ENCODE measurements at places on chromosomes 4 and X. TPM values are rescaled to one million over a fixed set of nuclear protein-coding genes. Genes with fewer than 3 reads are reported as not detected.

- DNase-seq, result no peak
Measured at GRCh38 chrX:7462110-7462509, 314.2 kb upstream of the PUDP start.

- DNase-seq, result no peak
Measured at GRCh38 chr4:87843936-87844335, 11.2 kb downstream of the MEPE start.

- no peak for DNase-seq
Measured at GRCh38 chrX:15838017-15838416, 16.6 kb downstream of the AP1S2 start.

DNA sequence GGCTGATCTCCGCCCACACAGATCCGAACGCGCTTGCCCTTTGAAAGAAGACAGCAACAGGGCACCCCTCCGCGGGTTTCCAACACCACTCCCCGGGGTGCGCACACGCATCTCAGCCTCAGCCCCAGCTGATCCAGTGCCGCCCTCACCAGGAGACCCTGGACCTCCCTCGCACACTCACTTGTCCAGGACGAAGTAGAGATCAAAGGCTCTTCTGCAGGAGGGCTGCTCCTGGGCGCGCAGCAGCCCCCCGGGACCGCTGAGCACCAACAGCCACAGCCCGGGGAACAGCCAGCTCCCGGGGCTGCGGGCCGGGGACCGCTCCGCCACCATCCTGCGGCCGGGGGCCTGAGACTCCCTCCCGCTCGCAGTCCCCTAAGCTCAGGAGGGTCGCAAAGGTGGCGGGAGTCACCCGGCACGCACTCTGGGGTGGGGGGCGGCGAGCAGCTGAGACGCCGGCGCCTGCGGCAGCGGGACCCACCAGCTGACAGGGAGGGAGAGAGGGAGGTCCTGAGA, 743 bp downstream of the ANTXR2 start:
- DNase-seq, result peak; percentile 68

GRCh38 chr4:17771284-17771908, 10.0 kb downstream of the FAM184B start:
- no peak for DNase-seq

DNA sequence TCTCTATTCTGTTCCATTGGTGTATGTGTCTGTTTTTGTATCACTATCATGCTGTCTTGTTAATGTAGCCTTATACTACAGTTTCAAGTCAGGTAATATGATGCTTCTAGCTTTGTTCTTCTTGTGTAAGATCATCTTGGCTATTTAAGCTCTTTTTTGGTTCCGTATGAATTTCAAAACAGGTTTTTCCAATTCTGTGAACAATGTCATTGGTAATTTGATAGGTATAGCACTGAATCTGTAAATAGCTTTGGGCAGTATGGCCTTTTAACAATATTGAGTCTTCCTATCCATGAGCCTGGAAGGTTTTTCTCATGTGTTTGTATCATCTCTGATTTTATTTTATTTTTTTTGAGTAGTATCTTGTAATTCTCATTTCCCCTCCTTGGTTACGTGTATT, 94.3 kb downstream of the ANAPC10 start:
- DNase-seq, result no peak

- no peak for DNase-seq
Measured at GRCh38 chr4:99615170-99615820, 40.7 kb downstream of the MTTP start.

GRCh38 chrX:350534-351323, 32.1 kb upstream of the GTPBP6 start:
- peak; percentile 37 for DNase-seq

- DNase-seq, result no peak
Measured at GRCh38 chr4:165726831-165727230, 146.2 kb upstream of the TLL1 start.

DNA sequence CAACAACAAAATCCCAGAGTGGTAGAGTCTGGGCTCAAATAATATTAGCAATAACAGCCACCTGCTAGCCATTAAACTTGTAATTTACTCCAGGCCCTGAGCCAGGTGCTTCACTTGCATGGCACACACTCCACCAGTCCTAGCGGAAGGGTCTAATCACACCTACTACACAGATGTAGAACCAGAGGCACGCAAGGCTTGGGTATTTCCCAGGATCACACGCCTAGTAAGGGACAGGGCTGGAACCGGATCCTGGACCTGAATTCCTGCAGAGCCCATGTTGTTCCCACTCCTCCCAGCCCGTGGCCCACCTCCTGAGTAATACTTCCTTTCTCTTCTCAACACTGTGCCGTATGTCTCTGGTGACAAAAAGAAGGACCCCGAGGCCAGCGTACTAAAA, 5.7 kb downstream of the MAGEA1 start:
- no peak for DNase-seq

- DNase-seq, result no peak
Measured at GRCh38 chrX:17710871-17711301, 26.4 kb upstream of the SCML1 start.

DNA sequence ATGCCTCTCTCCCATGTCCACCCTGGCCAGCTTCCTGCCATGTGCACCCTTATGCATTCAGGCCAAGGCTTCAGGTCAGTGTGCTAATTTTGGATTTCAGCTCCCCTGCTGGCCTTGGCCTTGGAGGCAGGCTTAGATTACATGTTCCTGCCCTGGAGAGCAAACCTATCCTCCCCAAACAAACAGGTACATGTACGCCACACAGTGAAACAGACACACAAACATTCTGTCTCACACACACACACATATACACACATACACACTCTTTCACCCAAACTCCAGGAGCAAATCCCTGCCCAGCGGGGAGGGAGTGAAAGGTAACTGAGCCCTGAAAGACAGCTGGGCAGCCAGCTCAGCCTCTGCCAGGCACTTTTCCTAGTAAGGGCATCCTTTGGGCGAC, 62.7 kb upstream of the ARHGAP36 start:
- DNase-seq, result no peak

GRCh38 chr4:124753941-124754581, 41.5 kb upstream of the ANKRD50 start:
- DNase-seq, result no peak

GRCh38 chr4:98482503-98482846, 175.9 kb downstream of the TSPAN5 start:
- DNase-seq, result no peak

- no peak for DNase-seq
Measured at GRCh38 chrX:56397636-56398035, 165.5 kb downstream of the KLF8 start.

DNA sequence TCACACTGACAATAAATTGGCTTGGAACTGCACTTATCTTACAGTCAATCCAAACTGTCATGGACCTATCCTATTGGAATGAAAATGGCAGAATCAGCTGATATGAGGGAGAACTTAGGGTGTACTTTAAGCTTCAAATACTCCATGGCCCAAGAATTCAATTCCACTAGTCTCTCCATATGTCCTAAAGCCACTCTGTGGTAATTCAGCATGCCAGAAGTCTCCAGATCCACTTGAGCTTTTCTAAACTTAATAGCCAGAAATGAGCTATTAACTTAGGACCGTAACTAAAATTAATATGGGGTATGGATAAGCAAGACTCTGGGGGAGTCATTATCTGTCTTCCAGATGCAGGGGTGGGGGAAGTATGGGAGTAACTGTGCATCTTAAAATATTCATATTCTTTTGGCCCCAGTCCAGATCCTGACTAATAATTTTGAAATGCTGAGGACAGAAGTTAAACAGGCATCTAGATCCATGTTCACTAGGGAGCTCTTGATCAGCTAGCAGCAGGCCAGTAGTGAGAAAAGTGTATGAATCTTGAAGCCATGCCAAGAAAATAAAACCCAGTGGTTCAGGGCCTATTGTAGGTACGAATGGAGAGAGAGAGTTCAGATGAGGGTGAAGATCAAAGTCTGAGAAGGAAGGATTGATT, 167.6 kb downstream of the DKK2 start:
- no peak for DNase-seq

- no peak for DNase-seq
Measured at GRCh38 chrX:53082773-53083616, 828 bp downstream of the TSPYL2 start.

GRCh38 chr4:119632216-119632615, 3.6 kb upstream of the PDE5A start:
- DNase-seq, result no peak

DNA sequence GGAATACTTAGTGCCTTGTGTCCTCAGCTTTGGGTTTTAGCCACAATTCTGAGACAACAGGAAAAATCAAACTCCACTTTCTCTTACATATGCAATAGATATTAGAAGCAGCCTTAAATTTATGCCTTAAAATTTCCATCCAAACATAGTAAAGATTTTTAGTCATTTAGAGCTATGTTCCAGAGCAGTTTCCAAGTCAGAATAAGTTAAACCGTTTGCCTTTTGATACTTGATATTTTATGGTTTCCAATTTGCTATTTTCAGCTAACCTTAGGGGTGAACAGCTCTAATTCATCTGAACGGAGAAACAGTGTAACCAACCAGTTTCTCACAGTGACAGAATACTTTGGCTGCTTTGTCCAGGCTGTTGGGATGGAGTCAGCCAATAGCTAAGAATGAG, 125.8 kb upstream of the RXFP1 start:
- no peak for DNase-seq

GRCh38 chrX:116841290-116841689, 378.5 kb upstream of the CT83 start:
- no peak for DNase-seq

- no peak for DNase-seq
Measured at GRCh38 chr4:22356987-22357596, 158.8 kb downstream of the ADGRA3 start.

GRCh38 chrX:150410513-150410912, 47.4 kb downstream of the MAMLD1 start:
- DNase-seq, result no peak

DNA sequence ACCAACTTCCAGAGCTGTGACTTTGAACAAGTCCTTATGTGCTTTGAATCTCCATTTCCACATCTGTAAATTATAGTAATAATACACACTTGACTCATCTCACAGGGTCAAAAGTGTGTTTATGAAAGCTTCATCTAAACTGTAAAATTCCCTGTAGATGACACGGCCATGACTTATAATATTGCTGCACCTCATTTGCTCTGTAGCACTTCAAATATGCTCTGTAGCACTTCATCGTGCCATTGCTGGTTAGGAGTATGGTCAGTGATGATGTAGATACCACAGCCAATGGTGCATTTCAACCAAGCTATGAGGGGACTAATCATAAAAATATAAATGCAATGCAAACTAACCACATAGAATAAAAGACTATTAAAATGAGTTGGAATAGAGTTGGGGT, 318.6 kb downstream of the ANK2 start:
- no peak for DNase-seq

DNA sequence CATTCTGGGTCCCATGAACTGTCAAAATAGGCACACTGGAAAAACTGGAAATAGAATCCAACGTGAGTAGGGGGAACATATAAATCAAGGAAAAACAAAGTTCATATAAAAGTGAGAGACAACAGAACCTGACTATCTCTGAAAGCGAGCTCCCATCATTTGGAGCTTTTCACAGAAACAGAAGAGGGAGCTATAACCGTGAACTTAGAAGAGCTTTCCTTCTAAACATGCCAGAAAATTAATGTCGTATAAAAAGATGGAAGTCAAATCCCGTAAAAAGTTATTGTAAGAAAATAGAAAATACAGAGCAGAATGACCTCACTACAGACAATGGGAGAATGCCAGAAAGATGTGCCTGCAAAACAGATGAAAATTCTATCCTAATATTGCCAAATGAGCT, 23.9 kb upstream of the HSD17B10 start:
- no peak for DNase-seq

- DNase-seq, result no peak
Measured at GRCh38 chrX:39591099-39591498, 506.7 kb downstream of the BCOR start.

GRCh38 chr4:38192516-38192915, 232.3 kb downstream of the PTTG2 start:
- DNase-seq, result no peak

- DNase-seq, result no peak
Measured at GRCh38 chrX:22541926-22542325, 269.2 kb downstream of the CBLL2 start.

- DNase-seq, result no peak
Measured at GRCh38 chrX:39766085-39766726, 331.6 kb downstream of the BCOR start.

GRCh38 chr4:57064811-57065711, 45.1 kb downstream of the IGFBP7 start:
- DNase-seq, result peak; percentile 80

DNA sequence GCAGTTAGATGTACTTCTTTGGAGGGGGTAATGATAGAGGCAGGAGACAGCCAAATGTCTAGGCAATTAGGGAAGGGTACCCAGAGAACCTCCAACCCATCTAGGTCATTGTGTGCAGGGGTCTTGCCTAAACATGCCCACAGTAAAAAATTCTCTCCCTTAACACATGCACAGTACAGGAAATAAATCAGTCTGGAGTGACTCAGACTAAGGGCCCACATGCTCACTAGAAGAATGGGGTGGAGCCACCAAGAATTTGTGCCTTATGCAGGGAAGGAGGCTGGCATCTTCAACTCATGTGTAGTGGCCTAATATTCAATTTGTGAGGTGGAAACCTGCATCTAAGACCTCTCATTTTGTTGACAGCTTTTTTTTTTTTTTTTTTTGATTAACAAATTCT, 945.3 kb upstream of the GRIA3 start:
- no peak for DNase-seq

DNA sequence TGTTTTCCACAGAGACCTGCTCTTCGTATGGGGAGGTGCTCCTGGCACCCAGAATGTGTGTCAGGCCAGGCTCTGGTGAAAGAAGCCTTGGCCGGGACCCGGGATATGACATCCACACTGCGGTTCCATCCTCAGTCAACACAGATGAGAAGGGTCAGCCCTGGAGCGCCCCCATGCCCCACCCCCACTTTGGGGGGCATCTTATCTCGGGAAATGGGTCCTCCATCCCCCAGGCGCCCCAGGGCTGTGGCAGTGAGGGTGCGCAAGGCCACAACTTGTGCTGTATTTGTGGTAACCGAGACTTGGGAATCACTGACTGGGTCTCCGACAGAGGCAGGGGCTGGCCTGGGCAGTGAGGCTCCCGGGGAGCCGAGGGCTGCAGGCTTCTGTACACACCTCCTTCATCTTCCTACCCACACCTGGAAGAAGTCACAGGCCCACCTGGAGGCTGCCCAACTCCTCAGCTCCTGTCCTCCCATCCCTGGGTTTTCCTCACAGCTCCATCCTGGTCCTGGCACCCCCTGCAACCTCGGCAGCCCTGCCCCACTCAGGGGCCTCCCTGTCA, 8.0 kb downstream of the CFAP99 start:
- DNase-seq, result peak; percentile 28

UGT8 gene
- 0.05 TPM for total RNA-seq

DCAF8L2 gene
- total RNA-seq, result not detected

RBM46 gene
- not detected for total RNA-seq

FOXO4 gene
- total RNA-seq, result 55.6 TPM

COL4A6 gene
- 7.4 TPM for total RNA-seq

FGB gene
- 0.51 TPM for total RNA-seq

IGSF1 gene
- 4.3 TPM for total RNA-seq

ZC4H2 gene
- 4.8 TPM for total RNA-seq

NIPAL1 gene
- 0.43 TPM for total RNA-seq

RS1 gene
- not detected for total RNA-seq

C4orf36 gene
- 0.59 TPM for total RNA-seq

PABPC1L2A gene
- not detected for total RNA-seq

HMGN5 gene
- total RNA-seq, result 1.8 TPM

ARHGAP36 gene
- total RNA-seq, result not detected

CCNG2 gene
- 9.6 TPM for total RNA-seq

TLR10 gene
- total RNA-seq, result not detected

TKTL2 gene
- total RNA-seq, result not detected

RAI2 gene
- total RNA-seq, result 18.1 TPM

MXRA5 gene
- total RNA-seq, result 1.3 TPM

LRRC66 gene
- 0.32 TPM for total RNA-seq

PCDH10 gene
- 0.08 TPM for total RNA-seq

F8A1 gene
- 29.6 TPM for total RNA-seq

PLK4 gene
- total RNA-seq, result 0.54 TPM

SCFD2 gene
- 9.1 TPM for total RNA-seq

MID2 gene
- total RNA-seq, result 6.2 TPM

Data from Right ventricle myocardium superior (tissue), 1 donor.